LHCN-M2 (cell line): ENCODE measurements at places on chromosomes 3 and 15. TPM values are rescaled to one million over a fixed set of nuclear protein-coding genes. Genes with fewer than 3 reads are reported as not detected.

Gene PAK2
- total RNA-seq = 37.8 and 45.8 TPM in 2 replicates

Gene GUCA1C
- total RNA-seq = not detected in 2 replicates

DNA sequence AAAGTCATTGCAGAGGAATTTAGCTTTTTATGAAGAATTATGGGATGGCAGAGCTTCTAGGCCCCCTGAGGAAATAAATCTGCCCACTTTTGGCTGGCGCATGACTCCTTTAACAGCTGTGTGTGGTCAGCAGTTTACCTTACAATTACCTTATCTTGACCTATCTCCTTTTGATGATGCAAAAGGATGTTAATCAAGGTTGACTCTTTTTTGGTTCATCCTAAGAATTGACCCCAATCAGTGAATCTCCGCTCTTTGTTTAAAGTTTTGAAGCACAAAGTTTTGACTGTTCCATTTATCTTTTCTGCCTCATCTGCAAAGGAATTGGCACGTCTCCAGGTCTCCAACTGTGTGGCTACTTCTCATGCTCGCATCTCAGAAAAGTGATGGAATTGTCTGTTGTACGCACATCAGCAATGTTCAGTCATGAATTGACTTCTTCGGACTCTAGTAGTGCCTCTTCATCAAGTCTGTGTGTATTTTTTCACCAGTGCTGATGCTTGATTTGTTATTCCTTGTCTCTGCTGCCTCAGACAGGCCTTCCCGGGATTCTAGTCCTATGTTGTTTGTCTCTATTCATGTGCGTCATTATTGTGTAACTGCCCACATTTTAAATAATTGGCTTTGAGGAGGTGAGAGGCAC is 196.2 kb upstream of the CFAP20DC start:
- DNase-seq = no peak

GRCh38 chr3:15477951-15478639 is 43.4 kb downstream of the COLQ start:
- peak; percentile 30 for DNase-seq

DNA sequence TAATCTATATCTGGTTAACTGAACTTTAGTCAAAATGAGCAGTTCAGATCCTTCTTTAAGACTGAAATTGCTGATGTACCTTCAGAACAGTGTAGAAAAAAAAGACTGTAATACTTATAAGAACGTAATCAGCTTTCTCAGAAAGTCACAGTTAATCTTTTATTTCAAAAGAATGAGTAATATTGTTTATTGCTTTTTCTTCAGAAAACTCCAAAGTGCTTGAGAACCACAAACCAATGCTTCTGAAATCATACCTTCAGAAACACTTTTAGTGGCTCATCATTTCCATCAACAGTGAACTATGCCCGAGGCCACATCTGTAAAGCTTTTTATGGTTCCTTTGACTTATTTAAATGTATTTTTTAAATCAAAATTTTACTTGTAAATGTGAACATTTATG is 33.3 kb upstream of the CLASP2 start:
- peak; percentile 53 for DNase-seq

DNA sequence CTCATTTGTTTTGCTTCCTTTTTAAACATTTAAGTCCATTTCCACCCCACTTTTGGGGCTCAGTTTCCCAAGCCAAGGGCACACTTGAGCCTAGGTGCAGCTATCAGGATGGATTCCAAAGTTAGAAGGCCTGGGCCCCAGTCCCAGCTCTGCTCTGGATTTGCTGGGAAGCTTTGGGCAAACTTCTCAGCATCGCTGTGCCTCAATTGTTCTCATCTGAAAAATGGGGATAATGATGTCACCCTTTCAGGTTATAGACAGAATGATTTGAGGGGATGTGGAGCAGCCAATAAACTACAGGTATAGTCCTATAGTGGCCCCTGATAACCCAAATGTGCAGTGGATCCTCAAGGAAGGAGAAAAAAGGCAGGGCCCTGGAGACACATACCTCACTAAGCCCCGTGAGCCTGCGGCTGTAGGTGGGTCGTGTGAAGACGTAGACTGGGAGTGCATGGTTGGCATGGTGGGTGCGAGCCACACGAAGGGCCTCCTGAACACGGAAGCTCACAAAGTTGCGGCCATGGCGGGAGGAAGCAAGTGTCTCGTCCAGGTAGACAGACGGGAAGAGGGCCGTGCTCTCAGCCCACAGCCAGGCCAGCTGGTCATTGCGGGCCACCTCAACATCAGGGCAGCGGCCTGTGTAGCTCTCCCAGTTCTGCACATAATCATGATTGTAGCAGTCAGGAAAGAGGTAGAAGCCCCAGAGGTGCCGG is 3.2 kb downstream of the HYAL2 start:
- DNase-seq = no peak

DNA sequence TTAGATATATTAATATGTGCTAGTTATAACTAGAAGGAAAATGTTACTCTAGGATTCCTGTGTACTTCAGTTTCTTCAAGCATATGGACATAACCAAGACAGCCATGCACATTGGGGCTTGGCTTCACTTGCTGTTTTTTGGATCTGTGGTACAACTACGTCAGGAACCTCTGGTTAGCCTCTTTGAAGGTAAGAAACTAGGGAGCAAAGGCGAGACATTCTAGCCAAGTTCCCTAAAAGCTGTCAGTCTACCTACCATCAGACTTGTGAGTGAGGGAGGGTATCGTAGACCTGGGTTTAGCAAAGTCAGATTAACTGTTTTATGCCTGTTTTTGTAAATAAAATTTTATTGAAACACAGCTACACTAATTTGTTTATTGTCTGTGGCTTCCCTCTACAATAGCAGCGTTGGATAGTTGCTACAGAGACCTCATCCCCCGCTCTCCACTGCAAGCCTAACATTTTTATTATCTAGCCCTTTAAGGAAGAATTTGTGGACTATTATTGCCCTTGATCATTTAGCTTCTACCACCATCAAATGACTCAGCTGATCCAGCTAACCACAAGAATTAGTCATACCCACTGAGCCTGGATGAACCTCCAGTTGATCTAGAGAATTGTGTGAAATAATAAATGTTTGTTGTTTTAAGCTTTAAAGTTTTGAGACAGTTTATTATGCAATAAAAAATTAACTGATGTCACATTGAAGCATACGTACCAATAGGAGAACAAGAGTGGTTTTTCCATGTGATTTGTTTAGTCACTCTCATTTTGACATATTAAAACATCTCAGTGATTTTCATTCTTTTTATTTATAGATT is 58.1 kb downstream of the RSRC1 start:
- peak; percentile 99 for DNase-seq

DNA sequence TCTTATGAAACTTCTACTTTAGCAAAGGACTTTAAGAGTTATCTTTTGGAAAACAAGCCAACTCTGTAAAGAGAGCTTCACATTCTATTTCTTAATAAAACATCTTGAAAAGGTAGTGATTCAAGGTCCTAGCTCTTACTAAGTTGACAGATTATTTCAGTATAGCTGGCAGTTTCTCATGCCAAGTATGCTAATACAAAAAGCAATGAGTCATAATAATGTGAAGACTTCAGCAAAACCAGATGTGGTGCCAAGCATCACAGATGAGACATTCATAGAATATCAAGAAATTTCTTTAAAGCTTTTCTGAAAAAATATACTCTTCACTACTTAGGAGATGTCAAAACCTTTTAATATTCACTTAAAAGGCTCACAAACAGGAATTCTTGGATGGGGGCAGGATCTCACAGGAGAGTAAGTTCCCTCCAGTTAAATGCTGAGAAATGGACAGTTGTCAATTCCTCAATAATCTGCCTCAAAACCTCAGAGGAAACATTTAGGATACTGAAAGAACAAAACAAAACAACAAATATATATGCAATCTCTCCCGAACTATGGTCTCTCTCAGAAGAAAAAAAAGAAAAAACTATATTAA is 45.6 kb downstream of the DCBLD2 start:
- peak; percentile 89 for DNase-seq

DNA sequence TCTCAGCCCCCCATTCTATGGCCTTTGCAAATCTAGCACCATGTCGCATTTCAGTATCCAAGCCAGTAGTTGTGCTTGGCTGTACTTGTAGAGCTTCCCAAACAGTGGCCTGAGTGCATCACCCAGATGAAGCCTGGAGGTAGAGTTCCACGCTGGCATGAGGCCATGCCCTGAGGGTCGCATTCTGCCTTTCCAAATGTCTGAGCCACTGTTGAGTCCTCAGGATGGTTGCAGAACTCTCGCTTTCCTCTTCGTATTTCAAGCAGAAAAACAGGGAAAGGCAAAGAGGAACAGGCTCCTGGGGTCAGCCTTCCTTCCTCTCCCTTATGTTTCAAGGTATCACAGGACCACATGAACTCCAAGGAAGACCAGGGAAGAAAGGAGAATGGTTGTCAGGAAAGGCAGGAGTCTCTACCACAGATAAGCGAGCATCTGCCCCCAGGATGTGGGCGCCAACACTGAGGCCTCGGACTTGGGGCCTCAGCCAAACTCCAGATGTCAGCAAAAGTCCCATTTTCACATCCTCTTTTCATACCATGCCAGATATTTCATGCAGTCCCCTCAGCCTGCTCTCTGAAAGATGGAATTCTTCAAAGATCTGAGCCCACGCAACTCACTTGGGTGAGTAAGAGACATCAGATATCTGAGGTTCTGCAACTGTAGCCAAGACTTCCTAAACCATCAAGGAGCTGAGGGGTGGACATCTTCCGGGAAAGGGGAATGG is 19.4 kb upstream of the PRR20G start:
- no peak for DNase-seq

- DNase-seq = no peak
These were observed 5.7 kb upstream of the CAV3 start for GRCh38 chr3:8727605-8728512.
